Activated gamma-delta T cell (primary cell): ENCODE measurements at places on chromosomes 16 and 17.

GRCh38 chr16:85767531-85767930, 16.6 kb upstream of the C16orf74 start:
- DNase-seq, result no peak

- no peak for DNase-seq
Observed at GRCh38 chr16:8717892-8718415, 43.5 kb downstream of the ABAT start.

DNA sequence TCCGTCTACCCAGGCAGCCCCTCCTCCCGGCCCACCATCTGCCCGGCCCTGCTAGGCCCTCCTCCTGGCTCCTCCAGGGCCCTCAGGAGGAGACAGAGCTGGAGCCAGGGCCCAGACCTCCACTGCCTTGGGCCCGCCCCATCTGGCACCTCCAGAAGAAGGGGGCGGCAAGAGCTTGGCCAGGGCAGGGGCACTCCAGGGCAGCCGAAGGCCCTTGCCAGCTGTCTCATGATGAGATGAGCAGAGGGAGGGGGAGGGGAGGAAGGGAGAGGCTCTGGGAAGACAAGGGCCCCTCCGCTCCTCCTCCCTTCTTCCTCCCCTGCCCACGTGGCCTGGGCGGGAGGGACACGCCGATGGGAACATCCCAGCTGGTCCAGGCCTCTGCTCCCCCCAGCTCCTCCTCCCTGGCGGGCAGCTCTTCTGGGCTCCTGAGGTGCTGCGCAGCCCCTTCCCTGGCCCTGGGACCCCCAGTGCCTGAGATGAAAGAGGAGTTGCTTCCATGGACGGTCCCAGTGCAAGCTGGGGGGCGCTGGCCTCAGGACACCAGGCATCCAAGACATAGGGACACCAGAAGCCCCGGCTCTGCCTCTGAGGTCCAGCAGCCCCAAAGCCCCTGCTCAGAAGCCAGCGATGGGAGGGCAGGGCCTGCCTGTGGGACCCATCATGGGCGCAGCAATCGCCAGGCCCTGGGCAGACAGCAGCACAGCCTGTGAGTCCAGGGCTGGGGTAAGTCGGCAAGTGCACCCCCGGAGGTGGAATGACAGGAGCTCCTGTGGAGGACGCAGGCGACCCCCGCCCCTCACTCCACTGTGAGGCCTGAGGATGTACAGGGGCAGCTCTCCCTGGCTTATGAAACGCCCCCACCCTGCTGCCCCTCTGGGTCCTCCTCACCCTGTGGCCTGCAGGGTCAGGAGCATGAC, 23.6 kb upstream of the ENPP7 start:
- no peak for DNase-seq

DNA sequence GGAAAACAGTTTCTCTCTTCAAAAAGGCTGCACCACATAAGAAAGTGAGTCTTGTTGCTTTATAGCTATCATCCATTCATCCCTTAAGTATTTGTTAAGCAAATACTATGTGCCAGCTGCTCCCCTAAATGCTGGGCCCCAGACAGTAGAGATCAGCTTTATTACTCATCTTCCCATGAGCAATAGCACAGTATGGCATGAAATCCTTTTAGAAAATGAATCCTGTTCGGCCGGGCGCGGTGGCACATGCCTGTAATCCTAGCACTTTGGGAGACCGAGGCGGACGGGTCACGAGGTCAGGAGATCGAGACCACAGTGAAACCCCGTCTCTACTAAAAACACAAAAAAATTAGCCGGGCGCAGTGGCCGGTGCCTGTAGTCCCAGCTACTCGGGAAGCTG, 99.5 kb downstream of the MYO1D start:
- DNase-seq, result no peak

DNA sequence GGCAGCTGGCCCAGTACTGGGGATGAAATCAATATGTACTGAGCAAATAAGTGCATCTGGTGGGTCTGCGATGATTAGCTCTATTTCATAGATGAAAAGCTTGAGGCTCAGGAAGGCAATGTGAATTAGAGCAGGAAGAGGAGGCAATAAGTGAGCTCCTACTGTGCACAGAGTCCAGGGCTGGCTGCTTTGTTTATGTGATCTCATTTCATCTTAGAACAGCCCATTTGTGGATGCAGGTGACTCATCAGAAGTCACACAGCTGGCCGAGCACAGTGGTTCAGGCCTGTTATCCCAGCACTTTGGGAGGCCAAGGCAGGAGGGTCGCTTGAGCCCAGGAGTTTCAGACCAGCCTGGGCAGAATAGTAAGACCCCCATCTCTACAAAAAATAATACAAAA, 7.1 kb downstream of the TMEM114 start:
- DNase-seq, result no peak

DNA sequence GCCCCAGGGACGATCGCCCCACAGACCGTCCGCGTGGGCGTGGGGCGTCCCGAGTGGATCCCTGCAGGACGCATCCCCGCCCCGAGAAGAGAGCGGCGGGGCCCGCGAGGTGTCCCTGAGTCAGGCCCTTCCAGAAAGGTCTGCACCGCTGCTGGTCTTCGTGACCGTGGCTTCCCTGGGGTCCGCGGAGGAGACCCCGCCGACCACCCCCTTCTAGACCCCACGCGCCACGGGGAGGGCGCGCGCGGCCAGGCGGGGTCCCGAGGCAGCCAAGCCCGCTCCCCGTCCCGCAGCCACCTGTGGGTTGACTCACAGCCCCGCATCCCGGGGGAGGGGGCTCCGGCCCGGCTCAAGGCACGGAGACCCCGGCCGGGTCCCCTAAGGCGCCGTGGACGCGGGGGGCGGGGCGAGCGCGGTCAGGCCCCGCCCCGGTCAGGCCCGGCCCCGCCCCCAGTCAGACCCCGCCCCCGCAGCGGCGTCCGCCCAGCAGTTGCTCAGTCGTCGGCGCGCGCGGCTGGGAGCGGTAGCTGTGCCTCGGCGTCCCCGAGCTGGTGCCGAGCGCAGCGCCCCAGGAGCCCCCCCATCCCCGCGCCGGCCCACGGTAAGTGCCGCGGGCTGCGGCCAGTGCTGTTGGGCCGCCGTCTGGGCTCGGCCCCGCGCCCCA, at the start of gene BAIAP3:
TSS of gene BAIAP3 (plus strand) at position 497 of the 664 bp plus-strand sequence. CDS start 4,905 bp downstream, outside the sequence.
- DNase-seq, result peak; percentile 51

- no peak for DNase-seq
Observed at GRCh38 chr17:68599091-68599490, 2.1 kb downstream of the FAM20A start.

- DNase-seq, result peak; percentile 22
Observed at GRCh38 chr16:22008215-22009059, 526 bp downstream of the MOSMO start.
